ENCODE measurements at places on chromosomes 3 and 15.

GRCh38 chr15:92811148-92811913, 88.8 kb upstream of the CHD2 start:
- DNase-seq = no peak

- DNase-seq = no peak
Measured at GRCh38 chr3:46471371-46471914, 6.7 kb upstream of the LTF start.

GRCh38 chr3:184679056-184679816, 32.6 kb downstream of the MAGEF1 start:
- DNase-seq = no peak

- DNase-seq = no peak
Measured at GRCh38 chr3:157093096-157093495, 66.9 kb downstream of the CCNL1 start.

GRCh38 chr3:58874248-58874741, 175.5 kb downstream of the CFAP20DC start:
- DNase-seq = no peak

DNA sequence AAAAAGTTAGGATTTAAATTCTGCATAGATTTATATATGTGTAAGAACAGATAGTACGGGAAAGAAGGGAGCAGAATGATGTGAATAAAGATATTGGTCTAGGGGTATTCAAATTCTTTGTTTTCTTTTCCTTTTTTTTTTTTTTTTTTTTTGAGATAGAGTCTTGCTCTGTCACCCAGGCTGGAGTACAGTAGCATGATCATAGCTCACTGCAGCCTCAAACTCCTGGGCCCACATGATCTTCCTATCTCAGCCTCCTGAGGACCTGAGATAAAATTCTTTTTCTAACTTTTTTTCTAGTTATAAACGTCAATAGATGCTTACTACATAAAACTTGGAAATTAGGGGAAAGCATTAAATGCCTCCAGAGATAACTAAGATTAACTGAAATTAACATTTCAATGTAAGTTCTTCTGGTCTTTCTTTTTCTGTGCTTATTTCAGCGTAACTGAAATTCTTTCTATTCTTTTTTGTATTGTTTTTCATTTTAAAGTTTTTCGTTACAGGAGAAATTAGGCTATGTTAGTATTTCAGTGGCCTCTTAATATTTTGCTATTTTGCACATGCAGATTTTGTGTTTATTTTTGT, 29.2 kb downstream of the UBE2Q2 start:
- no peak for DNase-seq

DNA sequence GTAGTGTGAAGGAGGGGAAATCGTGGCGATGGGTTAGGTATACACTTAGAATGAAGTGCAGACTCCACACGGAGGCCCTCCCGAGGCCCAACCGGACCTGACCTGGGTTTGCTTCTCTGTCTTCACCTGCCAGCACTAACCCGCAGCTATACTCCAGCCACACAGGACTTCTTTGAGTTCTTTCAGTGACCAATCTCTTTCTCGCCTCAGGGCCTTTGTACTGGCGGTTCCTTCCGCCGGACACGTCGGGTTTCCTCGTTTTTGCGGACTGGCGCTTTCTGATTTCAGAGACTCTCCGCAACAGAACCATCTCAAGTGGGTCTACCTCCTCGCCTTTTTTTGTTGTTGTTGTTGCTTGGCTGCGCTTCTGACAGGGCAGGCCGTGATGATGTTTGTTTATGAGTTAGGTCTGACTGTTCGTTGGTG, at the start of gene NEIL1:
NEIL1 (plus strand) TSS at position 244 of the 426 bp plus-strand sequence. CDS start 1,867 bp downstream, outside the sequence.
- no peak for DNase-seq

DNA sequence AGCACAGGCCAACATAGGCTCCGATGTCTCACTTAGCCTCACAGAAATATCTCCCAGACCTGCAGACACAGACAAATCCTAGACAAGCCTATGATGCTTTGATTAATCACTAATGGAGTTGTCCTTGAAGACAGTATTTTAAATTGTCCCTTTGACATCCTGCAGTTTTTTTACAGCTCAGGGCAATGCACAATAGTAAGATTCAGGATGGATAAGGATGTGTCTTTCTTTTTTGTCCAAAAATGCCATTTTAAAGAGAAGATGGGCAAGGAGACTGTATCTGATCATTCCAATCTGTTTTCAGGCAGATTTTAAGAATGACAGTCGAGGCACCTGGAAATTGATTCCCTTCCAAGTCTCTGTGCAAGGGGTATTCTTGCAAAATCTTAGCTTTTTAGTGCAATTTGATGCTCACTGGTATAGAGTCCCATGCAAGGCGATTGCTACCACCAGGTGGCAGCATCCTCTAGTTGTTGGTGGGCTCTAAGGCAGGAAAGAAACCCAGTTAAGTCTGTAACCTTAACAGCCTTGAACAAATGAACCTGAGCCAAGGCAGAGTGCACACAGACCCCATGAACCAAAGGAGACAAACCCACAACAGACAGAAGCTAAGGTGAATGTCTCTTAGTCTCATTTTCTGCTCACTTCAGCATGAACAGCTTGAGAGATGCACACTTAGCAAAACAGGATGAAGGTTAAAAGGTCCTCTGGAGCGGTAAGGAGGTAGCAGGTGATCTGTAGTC, 51.2 kb upstream of the MINAR1 start:
- DNase-seq = peak; percentile 70

DNA sequence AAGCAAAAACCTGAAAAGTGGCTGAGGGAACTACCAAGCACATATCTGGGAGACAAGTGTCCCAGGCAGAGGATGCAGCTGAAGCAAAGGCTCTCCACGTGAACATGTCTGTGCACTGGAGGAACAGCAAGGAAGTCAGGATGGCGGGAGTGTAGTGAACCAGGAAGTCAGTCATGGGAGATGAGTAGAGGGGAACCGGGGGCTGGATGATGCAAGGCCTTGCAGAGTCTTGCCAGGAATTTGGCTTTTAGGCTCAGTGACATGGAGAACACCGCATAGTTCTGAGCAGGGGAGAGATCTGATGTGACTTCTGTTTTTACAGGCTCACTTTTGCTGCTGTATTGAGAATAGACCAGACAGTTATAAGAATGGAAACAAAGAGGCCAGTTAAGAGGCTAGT, 19.0 kb downstream of the C2CD4A start:
- DNase-seq = no peak

GRCh38 chr3:182967218-182968204, 12.8 kb downstream of the DCUN1D1 start:
- DNase-seq = no peak

GRCh38 chr3:19945969-19946831, 697 bp upstream of the RAB5A start:
- no peak for DNase-seq

DNA sequence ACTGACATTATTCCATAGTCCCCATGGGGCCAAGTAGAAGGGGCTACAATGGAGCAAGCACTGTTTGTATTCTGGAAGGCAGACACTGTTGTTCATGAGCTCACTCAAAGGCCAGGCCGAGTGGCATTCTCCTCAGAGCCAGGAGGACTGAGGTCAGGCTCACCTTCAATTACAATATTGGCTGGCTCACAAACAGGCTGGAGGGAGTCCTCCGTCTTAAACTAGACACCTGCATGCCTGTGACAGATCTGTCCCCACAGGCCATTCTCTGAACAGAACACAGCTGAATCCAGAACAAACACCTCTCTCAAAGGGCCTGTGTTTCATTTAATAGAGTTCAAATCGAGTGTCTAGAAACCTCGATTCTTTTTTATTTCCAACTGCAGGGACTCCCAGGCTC, 347.4 kb upstream of the PPP2R3A start:
- DNase-seq = no peak

- DNase-seq = no peak
Measured at GRCh38 chr15:63211549-63211948, 22.1 kb downstream of the RAB8B start.

DNA sequence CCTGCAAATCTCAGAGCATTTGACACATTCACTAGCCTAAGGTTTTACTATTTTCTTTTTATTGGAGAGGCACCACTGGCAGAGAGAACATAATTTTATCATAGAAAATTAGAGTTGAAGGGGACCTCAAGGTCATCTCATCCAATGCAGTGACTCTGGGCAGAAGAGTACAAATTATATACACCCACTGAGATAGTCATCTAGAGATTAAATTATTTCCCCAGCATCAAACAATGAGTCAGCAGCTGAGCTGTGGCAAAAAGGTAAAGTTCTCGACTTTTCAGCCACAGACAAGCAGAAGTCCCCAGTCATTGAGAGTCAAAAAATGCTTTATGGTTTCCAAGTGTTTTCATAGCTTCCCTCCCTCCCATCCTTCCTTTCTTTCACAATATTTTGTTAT, 39.3 kb upstream of the SEMA6D start:
- no peak for DNase-seq

- DNase-seq = no peak
Measured at GRCh38 chr3:129107793-129108192, 13.8 kb downstream of the RAB43 start.

DNA sequence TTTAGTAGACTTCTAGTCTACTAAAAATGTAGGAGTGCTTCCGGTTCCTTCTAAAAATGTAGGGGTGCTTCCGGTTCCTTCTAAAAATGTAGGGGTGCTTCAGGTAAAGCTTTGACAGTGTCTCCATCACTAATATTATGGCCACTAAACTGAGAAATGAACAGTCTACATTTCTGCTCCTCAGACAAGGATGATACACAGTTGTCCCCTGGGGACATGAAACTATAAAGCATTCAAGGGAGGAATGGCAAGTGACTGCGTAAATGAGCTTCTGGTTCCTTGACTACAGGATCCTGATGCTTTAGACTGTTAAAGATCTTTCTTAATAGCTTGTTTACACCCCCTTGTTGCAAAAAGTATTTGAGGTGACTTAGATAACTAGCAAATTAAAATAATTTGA, 53.9 kb upstream of the SLC9A9 start:
- DNase-seq = no peak

- no peak for DNase-seq
Measured at GRCh38 chr3:149604125-149604875, 53.5 kb downstream of the WWTR1 start.

DNA sequence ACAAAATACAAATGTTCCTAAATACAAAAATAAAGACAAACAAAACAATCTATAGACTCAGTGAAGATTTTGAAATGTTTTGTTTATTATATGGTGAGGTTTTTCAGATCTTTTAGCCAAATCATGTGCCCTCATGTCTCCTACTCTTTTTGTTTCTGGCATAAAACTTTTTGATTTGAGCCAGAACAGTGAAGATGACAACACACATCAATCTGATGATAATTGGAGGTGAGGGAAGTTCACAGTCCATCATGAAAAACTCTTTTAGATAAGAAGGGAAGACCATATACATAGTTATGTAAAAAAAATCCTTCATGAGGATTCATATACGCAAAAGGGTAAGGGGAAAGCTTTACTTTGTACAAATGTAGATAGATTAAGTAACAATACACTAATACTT, 75.1 kb upstream of the OSBPL11 start:
- DNase-seq = no peak

- DNase-seq = no peak
Measured at GRCh38 chr3:160296591-160296990, 71.4 kb downstream of the C3orf80 start.

GRCh38 chr3:76479161-76479650, 560.7 kb upstream of the ROBO2 start:
- no peak for DNase-seq

DNA sequence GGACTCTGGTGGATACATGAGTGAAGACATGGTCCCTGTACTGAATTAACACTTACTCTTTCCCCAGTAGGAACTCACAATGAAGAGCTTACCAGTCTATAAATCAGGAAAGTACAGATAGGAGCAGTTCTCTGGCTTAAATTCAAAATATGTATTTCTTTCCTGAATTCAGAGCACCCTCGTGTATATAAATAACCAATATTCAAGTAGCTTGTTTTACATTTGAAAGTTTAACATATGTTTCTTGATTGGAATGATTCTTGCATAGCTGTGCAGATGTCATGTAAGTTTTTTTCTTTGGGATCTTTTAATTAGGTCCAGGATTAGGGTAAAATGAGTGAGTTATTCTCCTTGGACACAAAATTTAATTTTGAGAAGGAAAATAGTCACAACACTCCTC, 14.8 kb upstream of the TMPRSS7 start:
- no peak for DNase-seq

DNA sequence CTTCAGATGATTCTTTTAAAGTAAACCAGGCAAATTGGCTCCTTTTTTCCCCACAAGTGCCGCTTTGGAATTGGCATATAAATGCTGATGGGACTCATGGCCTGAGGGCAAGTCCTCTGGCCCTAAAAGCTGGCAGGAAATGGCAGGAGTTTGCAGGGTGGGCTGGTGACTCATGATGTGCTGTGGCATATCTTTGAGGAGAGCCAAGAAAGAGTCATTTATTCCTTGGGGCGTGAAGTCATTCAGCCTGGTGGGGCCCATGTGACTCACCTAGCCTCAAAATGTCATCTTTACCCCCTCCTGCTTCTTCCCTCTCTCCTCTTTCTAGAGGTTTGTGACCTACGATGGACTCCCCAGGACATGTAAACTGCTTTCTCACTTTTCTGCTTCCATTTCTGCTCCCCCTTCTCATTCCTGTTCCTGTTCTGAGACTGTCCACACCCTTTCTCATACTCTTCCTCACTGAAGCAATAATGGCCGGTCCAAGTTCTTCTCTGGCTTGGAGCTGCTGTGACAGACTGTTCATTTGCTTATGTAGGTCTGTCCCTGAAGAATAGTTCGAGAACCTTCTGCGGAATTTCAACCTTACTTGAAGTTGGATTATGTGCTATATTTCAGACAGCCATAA, 326.1 kb downstream of the SATB1 start:
- DNase-seq = peak; percentile 2

GRCh38 chr3:31546162-31546561, 13.4 kb downstream of the STT3B start:
- DNase-seq = no peak

DNA sequence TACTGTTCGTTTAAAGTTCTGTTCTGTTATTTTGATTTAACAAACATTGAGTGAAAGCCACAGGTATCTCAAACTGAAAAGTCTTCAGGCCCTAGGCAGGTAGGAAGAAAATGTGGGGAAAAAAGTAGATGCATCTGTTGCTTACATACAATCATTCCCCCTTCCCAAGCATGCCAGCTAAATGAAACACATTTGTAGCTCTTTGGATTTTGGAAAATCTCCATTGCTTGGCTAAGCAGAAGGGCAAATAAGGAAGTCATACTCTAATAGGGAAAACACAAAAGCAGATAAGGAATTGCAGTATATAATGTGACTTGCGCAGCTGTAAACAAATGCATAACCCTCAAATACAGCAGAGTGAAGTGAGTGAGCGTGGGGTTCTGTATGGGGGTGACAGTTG, 375.9 kb downstream of the FGF12 start:
- DNase-seq = no peak

DNA sequence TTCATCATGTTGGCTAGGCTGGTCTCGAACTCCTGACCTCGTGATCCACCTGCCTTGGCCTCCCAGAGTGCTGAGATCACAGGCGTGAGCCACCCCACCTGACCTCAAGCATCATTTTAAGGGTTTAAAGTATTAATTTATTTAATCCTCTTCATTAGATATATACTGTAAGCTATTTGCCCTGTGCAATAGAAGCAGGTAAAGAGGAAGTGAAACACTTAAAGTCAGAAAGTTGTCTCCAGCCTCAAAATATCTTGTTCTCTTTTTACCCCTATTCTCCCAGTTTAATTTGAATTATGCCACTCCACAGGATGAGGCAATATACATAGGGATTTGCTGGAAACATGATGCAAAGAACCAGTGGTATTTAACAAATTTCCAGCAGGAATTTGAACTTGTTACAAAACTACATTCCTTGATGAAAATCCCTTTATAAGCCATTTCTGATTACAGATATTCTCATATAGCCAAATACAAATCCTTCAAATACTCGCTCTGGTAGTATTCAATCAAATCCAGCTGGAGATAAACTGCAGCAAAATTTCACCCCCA, 2.0 kb downstream of the NDUFB5 start:
- DNase-seq = no peak

- DNase-seq = no peak
Measured at GRCh38 chr3:101780661-101781060, 1.6 kb downstream of the NXPE3 start.

GRCh38 chr15:29988701-29989100, 94.1 kb upstream of the GOLGA8J start:
- DNase-seq = no peak
